ENCODE measurements at places on chromosomes 3 and 15.

DNA sequence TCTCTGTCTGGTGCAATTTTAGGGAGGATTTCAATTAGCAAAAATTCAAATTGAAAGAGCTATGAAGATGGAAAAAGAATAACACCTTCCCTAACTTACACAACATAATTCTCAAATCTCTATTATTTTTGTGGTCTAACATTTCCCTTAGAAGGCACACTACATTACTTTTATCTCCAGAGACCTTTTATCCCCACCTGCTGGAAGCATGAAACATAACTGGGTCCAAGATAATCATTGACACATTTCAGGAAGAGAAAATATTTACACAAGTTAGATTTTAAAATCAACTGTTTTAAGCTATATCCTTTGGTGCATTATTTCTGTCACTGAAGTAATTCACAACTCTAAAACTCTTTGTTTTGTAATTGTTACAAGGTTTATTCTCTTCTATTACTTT lies 779.5 kb downstream of the ROBO1 start:
- DNase-seq: no peak

- no peak for DNase-seq
These were observed 5.0 kb upstream of the SKOR1 start for GRCh38 chr15:67820122-67820991.

GRCh38 chr15:36863570-36863969 lies 236.8 kb downstream of the MEIS2 start:
- DNase-seq: no peak

GRCh38 chr3:25594007-25594502 lies 70.7 kb downstream of the TOP2B start:
- no peak for DNase-seq

- no peak for DNase-seq
These were observed 16.3 kb upstream of the LINGO1 start for GRCh38 chr15:77649017-77649416.

DNA sequence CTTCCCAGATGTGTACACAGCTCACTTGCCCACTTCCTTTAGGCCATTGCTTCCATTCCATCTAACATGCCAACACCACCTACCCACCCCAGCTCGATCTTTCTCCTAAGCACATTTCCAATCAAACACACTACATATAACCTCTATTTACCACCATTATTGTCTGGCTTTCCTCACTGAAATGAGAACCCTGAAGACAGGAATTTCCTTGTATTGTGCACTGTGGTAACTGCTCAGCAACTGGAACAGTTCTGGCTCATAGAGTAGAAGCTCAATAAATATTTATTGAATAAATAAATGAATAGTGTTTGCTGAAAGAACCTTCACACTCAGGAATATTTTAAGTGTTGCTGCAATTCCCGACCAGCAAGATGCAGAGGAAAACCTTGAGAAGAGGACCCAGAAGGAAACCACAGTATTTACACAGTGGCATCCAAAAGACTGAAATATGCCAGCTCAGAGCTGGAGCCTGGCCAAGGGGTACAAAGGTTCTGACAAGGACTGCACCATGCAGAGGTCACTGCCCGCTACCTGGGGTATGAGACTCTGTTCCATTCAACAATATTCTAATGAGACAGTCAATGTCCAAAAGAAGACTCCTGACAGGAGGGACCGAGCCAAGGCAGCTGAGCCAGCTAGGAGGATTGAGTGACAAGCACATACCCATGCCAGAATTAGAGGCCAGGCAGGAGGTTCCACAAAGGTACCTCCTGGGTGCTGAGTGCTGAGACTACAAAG lies 168.8 kb downstream of the NUP210 start:
- no peak for DNase-seq

DNA sequence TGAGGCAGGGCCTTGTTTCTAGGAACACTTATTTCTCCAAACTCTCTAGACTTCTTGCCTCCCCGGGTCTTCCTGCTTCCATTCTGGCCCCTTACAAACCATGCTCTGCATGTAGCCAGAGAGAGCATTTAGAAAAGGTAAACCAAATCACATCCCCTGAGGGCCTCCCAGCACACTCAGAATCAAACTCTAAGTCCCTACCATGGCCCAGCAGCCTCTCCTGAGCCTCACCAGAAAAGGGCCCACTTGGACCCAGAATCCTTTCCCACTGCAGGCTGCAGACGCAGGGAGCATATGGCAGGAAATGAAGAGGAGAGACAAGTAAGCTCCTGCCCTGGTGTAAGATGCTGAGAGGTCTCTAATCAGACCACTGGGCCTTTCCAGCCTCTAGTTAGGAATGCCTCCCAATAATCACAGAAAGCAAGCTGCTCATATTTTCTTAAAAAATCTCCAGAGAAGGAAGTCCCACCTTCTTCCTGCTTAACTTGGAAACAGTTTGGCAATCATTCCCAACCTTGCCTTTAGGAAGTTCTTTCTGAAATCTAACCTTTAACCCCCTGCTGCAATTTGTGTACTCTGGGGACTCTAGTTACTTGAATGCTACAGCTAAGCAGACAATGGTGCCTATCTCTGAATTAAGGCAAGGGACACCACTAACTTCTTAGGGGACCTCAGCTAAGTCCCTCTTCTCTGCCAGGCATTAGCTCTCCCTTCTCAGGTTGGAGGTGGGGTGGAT lies 4.2 kb downstream of the AMOTL2 start:
- no peak for DNase-seq

DNA sequence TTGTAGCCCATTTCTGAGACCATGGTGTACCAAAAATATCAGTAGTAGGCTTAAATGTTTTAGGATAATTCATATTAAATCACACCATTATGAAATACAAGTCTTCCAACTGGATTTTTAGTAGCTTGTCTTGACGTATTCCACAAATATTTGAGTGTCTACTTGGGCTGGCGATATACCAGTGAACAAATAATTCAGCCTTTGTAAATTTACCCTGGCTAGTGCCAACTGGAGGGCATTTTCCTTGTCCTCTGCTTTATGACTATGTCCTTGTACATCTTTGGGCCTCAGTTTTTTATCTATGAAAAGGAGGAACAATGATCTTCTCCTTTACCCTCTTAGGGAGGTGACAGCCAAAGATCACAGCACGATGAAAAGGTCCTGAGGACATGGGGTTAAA lies 114.8 kb downstream of the FRMD4B start:
- DNase-seq: no peak

DNA sequence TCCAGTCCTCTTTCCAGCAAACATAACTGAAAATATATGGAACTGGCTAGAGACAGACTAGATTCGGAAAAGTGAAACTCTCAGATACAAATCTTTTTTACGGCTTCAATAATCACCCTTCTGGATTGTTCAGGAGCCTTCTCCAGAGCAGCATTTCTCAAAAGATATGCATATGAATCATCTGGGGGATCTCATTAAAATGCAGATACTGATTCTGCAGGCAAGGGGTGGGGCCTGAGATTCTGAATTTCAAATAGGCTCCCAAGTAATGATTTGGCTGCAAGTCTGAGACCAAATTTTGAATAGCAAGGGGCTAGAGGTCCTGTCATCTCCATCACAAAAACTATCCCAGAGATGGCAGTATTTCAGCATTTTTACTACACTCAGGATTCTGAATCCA lies 165.4 kb downstream of the CTNNB1 start:
- no peak for DNase-seq

GRCh38 chr3:4140921-4141320 lies 162.2 kb upstream of the SETMAR start:
- no peak for DNase-seq

DNA sequence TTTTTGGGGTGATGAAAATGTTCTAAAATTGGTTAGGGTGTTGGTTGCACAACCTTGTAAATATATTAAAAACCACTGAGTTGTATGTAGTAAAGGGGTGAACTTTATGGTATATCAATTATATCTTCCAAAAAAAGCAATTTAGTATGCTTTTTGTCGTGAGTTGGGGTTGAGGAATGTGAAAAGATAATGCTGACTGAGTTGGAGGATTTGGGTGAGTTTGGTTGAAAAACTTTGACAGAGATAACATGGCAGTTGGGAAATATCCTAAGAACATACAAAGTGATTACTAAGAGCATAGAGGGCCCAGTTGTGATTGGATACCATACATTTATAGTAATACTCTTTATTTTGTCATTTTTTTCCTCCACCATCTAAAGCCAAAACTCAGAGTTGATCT lies 33.6 kb downstream of the HMG20A start:
- no peak for DNase-seq

GRCh38 chr3:190492966-190493365 lies 20.9 kb upstream of the IL1RAP start:
- no peak for DNase-seq

- no peak for DNase-seq
These were observed 23.2 kb downstream of the ALDH1L1 start for GRCh38 chr3:126157083-126157768.

DNA sequence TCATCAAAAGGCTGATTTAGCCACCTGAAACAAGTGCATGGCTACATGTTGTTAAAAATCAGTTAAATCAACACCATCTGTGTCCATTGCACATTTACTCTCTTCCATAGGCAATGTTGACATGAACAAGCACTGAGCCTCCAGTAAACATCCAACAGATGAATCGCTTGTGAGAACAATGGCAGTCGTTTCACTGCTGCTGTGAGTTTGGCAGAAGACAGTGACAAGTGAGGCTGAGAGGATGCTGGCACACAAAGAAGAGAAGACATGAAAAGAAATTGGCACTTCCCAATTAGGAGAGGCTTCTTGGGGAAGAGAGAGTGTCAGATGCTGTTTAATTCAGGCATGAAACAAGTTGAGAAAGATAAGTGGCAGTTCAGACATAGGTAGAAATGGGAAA lies 227.4 kb upstream of the STT3B start:
- no peak for DNase-seq

- DNase-seq: no peak
These were observed 167.8 kb downstream of the TAFA4 start for GRCh38 chr3:68764554-68764953.

GRCh38 chr15:52794665-52795463 lies 4.7 kb upstream of the ONECUT1 start:
- no peak for DNase-seq

- DNase-seq: no peak
These were observed 9.7 kb downstream of the MAGI1 start for GRCh38 chr3:66029014-66029413.

GRCh38 chr3:29410220-29410619 lies 129.3 kb downstream of the RBMS3 start:
- DNase-seq: no peak

DNA sequence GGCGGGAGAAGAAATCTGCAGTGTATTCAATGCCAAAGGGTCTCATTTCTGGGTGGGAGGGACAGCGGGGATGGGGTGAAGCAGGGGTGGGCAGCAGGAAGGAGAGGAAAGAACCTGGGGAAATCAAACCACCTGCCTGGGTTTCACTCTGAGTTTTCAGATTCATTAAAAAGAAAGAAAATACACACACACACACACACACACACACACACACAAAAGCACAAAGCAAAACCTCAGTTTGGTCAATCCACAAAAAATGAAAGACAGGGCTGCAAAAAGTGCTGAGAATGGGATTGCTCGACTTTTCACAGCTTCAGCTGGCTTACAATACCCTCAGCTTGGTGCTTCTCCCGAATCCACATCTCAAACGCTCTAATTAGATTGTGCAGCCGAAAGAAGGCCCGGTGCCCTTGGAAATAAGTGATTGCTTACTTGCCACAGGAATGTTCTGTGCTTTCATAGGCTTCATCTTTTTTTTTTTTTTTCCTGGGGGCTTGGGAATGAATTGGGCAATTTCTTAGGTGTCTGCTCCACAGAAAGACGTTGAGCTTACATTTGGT lies 370.5 kb downstream of the RORA start:
- DNase-seq: no peak

GRCh38 chr3:160986069-160986468 lies 119.1 kb downstream of the B3GALNT1 start:
- no peak for DNase-seq

DNA sequence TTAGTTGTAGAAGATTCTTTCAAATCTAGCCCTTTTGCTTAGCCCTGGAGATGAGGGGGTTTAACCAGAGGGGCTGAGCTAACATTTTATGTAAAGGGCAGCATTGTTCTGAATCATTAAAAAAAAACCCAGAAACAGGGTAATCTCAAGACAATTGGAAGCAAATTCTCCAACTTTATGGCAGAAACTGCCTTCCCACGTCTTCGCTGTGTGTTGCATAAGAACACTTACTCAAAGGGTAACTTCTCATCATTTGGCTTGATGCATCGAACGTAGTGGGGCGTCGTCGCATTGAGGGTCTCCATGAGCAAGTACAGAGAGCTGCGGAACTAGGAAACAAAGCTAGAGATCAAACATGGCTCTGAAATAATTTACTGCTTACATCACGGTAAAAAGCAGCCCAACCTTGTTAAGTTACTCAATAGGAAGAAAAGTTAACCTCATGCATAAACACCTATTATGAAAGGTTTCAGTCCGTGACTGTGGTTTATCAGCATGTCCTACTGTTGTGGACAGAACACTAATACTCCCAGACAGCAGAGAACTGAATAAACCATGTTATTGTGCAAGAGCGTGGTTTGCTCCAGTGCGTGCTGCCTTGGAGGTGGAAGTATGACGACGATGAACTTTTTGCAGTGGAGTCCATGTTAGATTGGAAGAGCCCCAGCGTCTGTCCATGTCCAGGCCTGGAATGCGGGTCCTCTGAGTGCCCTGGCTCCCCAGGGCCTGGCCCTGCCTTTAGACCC lies 48.7 kb downstream of the MYO5C start:
- no peak for DNase-seq

- DNase-seq: peak; percentile 74
These were observed 17.4 kb upstream of the EHD4 start for GRCh38 chr15:41989573-41990242.

DNA sequence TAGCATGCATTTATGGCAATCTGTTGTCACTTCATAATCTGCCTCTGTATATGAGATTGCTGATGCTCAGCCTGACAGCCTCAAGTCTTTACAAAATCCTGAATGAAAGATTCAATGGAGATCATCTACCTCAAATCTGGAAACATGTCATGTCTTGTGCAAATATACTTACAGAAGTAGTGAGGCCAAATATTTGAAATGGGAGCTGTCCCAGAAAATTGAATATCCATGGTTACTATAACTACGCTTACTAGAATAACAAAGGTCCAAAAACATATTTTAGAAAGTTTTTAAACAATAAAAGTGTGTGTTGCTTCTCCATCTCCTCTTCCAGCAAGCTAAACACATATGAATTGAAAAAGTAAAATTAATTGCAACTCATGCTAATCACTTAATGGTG lies 133.2 kb upstream of the DPH6 start:
- DNase-seq: no peak

DNA sequence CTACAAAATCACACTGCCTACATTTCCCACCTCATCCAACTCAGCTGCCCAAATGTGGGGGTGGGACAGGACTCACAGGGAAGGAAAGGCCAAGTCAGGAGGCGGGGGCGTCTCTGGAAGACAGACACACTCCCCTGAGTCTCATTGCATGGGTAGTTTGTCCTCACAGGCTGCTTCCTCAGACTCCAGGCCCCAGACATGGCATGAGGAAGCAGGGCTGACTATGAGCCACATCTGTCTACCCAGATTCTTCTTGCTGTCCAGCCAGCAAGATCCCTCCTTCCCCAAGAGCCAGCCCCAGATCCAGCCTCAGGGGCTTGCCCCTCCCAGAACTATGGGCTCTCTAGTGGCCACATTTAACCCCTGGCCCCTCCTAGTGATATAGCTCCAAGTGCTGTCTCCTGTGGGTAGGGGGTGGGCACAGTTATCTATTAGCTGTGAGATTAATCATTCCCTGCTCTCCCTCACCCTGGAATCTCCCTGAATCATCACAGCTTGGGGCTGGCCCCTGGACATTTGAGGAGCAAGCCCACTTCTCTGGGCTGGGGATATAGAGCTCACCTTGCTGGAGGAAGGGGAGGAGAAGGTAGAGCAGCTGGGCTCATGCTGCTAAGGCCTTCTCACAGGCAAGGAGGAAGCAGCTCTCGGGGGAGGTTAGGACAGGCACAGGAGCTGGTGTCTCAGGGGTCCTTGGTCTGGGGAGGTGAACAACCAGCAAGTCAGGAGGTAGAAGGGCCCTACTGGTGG lies 2.1 kb upstream of the CCDC33 start:
- no peak for DNase-seq

GRCh38 chr3:106333911-106334618 lies 465.3 kb upstream of the CBLB start:
- no peak for DNase-seq

Measured in T-cell (primary cell).